ENCODE measurements at places on chromosomes 3 and 15.

GRCh38 chr15:79311901-79312553, 1.1 kb downstream of the TMED3 start:
- DNase-seq, result no peak

DNA sequence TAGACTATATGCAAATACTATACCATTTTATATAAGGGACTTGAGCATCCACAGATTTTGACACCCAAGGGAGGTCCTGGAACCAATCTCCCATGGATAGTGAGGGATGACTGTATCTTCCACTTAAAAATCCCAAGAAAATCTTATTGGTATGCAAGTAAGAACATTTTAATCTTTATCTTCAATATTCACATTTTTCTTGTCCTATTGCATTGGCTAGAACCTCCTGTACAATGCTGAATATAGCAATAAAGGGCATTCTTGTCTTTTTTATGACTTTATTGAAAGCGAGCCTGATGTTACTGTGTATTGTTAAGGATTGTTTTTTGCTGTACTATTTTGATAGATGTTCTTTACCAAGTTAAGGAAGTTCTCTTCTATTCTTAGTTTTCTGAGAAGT, 36.9 kb downstream of the MYLK start:
- no peak for DNase-seq

DNA sequence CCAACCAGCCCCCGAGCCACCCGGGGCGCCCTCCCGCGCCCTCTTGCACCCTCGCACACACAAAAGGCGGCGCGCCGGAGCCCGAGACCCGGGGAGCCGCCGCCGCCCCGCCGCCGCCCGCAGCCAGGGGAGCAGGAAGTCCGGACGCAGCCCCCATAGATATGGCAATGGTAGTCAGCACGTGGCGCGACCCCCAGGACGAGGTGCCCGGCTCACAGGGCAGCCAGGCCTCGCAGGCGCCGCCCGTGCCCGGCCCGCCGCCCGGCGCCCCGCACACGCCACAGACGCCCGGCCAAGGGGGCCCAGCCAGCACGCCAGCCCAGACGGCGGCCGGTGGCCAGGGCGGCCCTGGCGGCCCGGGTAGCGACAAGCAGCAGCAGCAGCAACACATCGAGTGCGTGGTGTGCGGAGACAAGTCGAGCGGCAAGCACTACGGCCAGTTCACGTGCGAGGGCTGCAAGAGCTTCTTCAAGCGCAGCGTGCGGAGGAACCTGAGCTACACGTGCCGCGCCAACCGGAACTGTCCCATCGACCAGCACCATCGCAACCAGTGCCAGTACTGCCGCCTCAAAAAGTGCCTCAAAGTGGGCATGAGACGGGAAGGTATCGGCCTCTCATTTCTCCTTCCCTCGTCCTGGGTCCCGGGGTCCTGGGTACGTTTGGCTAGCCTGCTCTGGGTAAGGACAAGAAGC, 1.6 kb downstream of the NR2F2 start:
- DNase-seq, result no peak

DNA sequence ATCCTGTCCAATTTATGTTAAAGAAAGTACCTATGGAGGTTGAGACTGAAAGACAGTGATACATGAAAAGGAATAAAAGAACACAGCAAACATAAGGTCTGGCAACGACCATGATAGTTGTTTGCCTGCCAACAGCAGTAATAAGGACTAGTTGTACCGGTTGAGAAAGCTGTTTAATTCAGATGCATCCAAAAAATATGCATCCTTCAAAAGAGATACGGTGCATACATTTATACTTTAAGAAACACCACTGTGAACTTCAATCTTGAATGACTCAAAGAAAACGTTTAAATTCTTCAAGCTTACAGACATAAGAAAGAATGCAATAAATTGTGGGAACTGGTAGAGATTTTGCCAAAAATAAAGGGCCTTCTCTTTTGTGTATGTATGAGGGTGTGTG, 492.1 kb downstream of the NLGN1 start:
- no peak for DNase-seq

DNA sequence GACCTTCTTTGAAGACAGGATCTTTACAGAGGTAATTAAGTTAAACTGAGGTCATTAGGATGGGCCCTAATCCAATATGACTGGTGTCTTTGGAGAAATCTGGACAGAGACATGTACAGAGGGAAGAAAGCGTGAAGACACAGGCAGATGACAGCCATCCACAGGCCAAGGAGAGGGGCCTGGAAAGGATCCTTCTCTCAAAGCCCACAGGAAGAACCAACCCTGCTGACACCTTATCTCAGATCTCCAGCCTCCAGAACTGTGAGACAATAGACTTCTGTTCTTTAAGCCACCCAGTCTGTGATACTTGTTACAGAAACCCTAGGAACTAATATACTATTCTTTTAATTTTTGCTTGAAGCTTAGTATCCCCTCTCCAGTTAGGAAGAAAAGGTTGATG, 74.2 kb downstream of the WDR76 start:
- no peak for DNase-seq

- DNase-seq, result no peak
These were observed 31.8 kb downstream of the MGA start for GRCh38 chr15:41692049-41692448.

DNA sequence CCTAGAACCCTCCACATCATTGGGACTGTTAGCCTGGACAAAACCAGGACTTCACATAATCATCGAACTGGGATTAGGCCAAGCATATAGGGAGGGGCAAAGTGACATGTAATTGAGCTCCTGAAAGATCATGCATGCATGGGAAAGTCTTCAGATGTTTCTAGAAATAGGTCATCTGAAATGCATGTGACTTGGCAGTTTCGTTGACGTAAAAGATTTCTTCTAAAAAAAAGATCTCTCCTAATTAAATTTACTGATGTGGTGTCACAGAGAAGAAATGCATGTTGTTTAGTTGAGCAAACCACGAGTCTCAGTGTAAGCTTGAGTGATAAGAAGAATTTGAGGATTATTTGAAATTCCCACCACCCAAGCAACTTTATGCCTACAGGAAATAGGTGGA, 70.0 kb upstream of the LIMD1 start:
- DNase-seq, result no peak

GRCh38 chr15:39113741-39114140, 467.1 kb upstream of the THBS1 start:
- DNase-seq, result no peak

- DNase-seq, result no peak
These were observed 631 bp upstream of the MFGE8 start for GRCh38 chr15:88913850-88914169.

GRCh38 chr3:128473180-128473519, 6.5 kb upstream of the DNAJB8 start:
- no peak for DNase-seq

DNA sequence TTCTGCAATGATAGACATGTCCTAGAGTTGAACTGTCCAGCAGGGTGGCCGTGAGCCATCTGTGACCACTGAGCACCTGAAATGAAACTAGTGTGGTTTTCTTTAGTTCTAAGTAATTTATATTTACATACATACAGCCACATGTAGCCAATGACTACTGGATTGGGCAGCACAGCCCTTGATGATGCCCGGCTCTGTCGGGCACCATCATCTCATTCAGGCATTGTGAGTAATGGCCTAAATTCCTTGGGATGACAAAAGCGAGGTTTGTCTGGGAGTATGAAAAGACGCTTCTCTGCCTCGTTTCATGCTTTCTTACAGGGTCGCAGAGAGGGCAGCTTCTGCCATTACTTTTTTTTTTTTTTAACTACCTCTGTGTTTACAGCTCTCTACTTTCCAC, 251.9 kb upstream of the HES1 start:
- no peak for DNase-seq

DNA sequence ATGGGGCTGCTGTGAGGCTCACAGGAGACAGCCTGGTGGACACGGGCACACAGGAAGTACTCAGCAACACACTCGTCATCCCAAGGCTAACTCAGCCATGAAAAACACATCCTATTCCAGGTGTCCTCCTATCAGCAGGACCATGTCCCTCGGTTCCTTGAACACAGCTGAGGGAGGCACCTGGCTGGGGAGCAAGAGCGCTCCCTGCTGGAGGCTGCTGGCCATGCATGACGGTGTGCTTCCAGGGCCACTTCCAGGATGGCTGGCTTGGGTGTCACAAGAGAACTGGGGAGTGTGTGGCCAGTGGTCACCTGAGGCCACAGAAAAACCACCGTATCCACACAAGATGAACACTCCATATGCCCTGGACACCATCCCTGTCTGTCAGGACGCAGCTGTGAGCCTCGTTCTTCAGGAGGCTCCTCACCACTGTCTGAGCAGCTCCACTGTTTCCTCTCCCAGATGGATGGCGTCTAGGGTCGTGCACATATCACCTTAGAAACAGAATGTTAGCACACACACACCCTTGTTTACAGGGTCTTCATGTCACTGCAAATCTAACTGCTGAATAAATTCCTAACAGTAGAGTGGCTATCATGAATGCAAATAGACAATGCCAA, 31.0 kb downstream of the POC1A start:
- DNase-seq, result no peak

DNA sequence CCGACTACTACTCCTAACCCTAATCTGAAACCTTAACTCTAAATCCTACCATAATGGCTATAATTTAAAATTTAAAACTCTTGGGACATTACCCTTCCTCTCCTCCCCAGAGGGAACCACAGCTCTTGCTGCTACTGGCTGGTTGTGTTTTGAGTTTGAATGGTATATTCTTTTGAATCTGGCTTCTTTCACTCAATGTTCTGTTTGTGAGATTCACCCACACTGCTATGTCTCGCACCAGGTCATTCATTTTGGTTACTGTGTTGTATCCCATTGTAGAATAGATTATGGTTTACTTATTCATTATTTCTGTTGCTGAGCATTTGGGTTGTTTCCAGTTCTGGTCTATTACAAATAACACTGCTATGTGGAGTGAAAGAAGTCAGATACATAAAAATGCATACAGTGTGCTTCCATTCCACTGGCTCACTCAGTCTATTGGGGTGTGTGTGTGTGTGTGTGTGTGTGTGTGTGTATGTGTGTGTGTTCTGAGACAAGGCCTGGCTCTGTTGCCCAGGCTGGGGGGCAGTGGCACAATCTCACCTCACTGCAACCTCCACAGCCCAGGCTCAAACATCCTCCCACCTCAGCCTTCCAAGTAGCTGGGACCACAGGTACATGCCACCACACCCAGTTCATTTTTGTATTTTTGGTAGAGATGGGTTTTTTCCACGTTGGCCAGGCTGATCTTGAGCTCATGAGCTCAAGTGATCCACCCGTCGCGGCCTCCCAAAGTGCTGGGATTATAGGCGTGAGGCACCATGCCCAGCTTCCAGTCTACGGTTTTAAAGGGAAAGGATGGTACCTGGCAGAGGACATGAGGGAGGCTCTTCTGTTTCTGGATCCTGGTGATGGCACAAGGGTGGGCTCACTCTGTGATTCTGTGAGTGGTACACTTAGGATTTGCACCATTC, 19.2 kb upstream of the SYNM start:
- no peak for DNase-seq

GRCh38 chr3:149487598-149488197, 13.2 kb downstream of the TM4SF4 start:
- DNase-seq, result no peak

DNA sequence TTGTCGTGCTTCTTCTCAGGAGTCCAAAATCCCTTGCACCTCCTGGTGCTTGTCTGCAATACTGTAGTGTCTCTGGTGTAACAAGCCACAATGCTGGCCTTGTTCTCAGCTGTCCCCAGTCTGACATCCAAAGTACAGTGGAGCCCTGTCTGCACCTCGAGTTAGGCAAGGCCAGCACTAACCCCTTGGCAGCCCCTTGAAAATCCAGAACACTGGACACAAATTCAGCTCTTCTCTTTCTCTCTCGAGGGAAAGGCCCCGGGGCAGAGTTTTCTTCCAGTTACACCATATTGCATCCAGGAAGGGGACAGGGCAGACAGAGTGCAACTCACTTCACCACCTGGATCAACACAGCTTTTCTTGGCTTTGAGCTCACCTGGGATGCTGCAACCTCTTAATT, 91.3 kb upstream of the ATP10A start:
- DNase-seq, result no peak

- DNase-seq, result no peak
These were observed 117.2 kb upstream of the KCNMB2 start for GRCh38 chr3:178419071-178419470.

DNA sequence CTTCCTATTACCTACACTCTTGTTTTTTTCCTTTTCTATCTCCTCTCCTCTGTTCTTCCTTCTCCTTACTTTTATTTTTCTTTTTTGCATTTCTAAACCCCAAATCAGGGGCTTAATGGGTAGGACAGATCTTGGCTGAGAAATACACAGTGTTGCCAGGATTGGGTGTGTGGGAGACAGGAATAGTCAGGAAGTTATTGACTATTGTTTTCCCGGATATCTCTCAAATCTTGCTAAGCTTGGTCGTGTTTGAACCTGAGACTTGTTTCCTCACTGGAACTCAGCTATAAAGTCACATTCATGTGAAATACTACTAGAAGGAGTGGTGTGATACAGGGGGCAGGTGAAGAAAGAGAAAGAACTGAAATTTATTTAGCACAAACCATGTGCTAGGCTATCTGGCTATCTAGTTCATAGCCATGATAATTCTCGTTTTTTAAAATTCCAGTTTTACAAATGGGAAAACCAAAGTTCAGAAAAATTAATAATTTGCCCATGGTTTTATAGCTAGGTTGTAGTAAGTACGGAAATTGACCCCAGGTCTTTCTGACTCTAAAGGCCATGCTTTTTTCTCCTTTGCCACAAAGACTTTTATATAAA, 343.2 kb upstream of the UMPS start:
- no peak for DNase-seq

- no peak for DNase-seq
These were observed 52.0 kb upstream of the RYK start for GRCh38 chr3:134302674-134303073.

DNA sequence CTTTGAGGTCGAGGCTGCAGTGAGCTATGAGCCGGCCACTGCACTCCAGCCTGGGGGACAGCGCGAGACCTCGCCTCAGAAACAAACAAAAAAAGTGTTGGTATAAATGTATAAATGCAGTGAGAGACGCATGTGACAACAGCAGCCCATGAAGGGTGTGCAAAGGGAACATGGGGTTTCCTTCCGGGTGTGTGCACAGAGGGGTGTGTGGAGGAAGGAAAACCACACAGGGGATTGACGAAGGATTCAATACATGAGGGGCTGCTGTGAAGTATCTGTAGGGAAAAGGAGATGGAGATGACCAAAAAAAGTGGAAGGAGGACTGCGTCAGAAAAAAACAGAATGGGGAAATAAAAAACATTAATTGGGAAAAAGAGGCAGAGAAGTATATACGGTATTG, 1.1 kb downstream of the MTFMT start:
- no peak for DNase-seq

All from left renal cortex interstitium (tissue), 4 donors.